ENCODE measurements at places on chromosomes 5 and 9.

GRCh38 chr9:77021291-77021894, 1.9 kb downstream of the FOXB2 start:
- no peak for DNase-seq

DNA sequence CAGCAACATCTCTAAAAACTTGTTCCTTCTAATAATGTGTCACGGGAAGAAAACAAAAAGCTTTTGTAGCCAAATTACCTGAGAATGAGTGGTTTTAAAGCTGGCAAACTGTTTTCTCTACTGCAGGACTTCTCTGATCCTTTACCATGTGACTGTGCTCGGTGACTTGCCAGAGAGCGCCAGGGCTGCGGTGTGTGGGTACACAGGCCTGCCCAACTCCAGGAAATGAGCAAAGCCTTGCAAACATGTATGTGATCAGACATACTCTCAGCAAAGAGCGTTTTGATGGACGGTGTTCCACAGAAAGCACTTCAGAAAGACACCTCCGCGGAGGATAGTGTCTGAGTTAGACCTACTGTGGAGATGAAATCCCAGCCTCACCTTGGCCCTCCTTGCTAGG, 157.3 kb downstream of the SPOCK1 start:
- DNase-seq = no peak

DNA sequence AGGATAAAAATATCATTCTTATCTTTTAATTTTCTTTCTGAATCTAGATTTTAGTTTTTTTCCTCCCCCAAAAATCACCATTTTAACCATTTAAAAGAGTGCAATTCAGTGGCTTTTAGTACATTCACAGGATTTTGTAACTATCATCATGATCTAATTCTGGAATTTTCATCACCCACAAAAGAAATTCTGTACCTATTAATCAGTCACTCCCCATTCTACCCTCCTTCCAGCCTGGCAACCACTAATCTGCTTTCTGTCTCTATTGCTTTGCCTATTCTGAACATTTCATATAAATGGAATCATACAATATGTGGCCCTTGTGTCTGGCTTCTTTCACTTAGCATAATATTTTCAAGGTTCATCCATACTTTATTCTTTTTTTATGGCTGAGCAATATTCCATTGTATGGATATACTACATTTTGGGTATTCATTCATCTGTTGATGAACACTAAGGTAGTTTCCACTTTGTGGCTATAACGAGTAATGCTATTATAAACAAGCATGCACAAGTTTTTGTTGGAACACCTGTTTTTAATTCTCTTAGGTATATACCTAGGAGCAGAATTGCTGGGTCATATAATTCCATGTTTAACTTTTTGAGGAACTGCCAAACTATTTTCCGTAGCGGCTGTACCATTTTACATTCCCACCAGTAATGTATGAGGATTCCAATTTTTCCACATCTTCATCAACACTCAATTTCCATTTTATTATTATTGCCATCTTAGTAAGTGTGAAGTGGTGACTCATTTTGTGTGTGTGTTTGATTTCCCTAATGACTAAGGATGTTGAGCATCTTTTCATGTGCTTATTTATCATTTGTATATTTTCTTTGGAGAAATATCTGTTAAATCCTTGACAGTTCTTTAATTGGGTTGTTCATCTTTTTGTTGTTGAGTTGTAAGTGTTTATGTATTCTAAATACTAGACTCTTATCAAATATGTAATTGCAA, 340.3 kb downstream of the CWC27 start:
- no peak for DNase-seq

GRCh38 chr9:85213650-85214607, 527.8 kb downstream of the AGTPBP1 start:
- DNase-seq = no peak

DNA sequence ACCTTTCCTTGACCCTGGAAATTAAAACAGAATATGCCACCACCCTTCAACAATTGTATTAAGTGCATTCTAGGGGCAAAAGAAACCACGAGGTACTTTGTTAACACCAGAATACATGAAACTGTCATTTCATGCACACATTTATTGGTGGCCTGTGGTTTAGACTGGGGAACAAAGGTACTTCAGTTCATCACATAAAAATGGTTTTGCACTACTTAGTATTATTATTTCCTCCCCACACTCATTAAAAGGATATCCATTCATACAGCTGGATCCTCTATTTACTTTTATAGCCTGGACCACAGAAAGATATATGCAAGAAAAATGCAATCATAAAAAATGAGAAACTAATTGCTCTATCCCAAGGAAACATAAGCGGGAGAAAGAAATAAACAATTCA, 230.9 kb downstream of the EFNA5 start:
- no peak for DNase-seq

GRCh38 chr5:173108914-173109313, 35.4 kb upstream of the BNIP1 start:
- DNase-seq = no peak

DNA sequence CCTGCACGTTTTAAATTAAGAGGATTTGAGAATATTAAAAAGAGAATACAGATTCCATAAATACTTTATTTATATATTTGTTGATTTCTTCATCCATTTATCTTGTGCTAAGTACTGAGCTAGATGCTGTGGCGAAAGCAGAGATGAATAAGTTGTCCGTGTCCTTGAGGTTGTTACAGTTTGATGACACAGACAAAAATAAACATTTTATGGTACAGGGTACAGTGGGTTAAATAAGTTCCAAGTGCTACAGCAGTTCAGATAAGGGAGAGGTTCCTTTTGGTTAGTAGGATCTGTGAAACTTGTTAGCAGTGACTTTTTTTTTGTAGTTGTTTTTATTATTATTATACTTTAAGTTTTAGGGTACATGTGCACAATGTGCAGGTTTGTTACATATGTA, 50.2 kb downstream of the MACIR start:
- no peak for DNase-seq

DNA sequence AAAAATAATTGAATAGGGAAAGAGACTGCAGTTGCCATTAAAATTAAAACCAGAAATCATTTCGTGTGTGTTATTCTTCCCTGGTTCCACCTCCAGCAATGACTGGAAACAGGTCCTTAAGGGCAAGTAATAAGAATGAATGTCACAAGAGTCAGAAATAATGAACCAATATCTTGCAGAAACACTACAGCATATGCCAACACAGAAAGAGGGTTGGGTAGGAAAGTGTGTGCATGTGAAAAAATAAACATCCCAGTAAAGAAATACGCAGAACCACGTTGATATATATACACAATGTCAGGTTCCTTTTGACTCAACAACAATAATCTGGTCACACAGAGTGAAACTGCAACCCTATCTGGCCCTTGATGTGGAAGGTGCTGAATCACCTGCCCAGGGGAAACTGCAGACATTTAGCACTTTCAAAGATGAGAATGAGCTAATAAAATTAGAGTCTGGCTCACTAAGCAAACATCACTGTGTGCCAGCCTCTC, 15.0 kb downstream of the HMHB1 start:
- peak; percentile 91 for DNase-seq

GRCh38 chr5:160976181-160976580, 124.2 kb upstream of the ATP10B start:
- no peak for DNase-seq

GRCh38 chr9:124699575-124699974, 71.5 kb downstream of the NR6A1 start:
- DNase-seq = no peak

All from fibroblast of gingiva (primary cell).